HS-5 (cell line): ENCODE measurements at places on chromosomes 3 and 15.
A peak's percentile ranks its signal among the peaks of the same experiment; 100 is the strongest.

GRCh38 chr3:73637042-73637441, 12.3 kb upstream of the PDZRN3 start:
- DNase-seq, result peak; percentile 54

DNA sequence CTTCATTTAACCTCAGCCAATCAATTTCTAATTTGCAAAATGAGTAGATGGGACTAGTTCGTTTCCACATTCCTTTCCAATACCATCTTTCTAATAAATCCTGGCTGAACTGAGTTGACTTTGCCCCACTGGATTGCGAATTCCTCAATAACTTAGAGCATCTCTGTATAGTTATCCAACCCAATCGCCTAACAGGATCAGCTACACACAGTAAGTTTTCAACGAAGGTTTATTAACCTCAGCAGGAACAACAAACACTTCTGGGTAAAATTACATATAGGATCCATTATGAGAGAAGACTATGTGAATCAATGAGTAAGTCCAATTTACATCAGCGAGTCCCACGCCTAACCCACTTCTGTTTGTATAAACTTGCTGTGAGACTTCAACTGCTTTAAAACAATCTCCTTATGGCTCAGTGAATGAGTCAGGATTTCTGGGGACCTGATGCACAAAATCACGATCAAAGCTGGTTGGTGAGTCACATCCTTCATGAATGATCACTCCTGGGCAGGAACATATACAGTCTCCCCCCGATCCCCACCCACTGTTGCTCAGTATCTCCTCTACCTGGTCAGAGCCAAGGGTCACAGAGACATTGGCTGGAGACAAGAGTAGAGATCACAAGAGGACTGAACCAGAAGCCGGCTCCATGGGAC, 142.8 kb downstream of the EDEM1 start:
- no peak for DNase-seq

DNA sequence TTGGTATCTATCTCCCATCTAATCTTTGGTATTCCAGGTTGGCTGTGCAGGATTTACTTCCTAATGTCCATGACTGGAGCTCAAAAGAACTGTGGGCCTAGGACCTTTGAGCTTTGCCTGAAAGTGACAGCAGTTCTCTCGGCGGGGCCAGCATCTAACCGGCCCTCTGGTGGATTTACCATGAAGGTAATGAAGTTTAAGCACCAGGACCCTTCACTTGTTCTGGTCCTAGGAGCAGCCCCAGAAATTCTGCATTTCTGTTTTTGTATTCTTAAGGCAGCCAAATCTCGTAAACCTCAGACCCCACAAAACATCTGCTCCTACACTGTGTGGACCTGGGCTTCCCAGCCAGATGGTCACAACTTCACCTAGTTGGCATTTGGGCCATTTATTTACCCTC, 13.0 kb downstream of the CALML4 start:
- DNase-seq, result no peak

DNA sequence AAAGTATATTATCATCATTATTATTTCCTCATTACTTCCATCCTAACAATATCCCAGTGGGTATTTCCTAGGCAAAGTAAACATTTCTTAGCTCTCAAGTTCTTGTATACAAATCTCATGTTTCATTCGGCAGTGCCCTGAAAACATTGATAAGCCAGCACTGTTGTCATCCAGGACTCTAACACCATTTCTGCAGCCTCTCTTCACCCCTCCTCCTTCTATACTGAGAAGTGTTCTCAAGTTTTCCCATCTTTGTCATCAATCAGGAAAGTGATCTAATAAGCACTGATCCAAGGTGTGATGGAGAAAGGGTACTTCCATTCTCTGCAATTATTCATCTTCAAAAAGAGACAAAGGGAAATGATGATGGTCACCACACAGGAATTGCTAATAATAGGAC, 168.4 kb upstream of the CCDC54 start:
- no peak for DNase-seq

GRCh38 chr3:11904157-11904556, 57.5 kb upstream of the TAMM41 start:
- no peak for DNase-seq
